Left hindlimb (tissue), 1 donor: ENCODE measurements at places on chromosomes 1 and 21.

GRCh38 chr1:175968486-175969172 is 225.2 kb upstream of the TNR start:
- no peak for DNase-seq

DNA sequence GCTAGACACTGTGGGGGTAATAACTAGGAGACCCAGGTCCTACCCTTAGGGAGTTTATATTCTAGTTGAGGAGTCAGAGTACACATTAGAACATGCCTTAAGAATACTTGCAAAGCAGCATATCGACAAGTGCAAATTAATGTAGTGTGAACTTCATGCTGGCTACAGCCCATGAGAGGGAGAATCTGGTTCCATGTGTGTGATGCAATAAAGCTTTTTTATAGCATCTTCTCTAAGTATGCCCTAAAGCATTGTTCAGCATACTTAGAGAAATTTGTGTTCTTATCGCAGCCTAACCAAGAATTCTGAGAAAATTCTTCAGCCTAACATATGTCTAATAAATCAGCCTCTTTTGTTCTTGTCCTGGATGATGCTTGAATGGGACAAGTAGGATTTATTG is 95.5 kb downstream of the SDCCAG8 start:
- no peak for DNase-seq

DNA sequence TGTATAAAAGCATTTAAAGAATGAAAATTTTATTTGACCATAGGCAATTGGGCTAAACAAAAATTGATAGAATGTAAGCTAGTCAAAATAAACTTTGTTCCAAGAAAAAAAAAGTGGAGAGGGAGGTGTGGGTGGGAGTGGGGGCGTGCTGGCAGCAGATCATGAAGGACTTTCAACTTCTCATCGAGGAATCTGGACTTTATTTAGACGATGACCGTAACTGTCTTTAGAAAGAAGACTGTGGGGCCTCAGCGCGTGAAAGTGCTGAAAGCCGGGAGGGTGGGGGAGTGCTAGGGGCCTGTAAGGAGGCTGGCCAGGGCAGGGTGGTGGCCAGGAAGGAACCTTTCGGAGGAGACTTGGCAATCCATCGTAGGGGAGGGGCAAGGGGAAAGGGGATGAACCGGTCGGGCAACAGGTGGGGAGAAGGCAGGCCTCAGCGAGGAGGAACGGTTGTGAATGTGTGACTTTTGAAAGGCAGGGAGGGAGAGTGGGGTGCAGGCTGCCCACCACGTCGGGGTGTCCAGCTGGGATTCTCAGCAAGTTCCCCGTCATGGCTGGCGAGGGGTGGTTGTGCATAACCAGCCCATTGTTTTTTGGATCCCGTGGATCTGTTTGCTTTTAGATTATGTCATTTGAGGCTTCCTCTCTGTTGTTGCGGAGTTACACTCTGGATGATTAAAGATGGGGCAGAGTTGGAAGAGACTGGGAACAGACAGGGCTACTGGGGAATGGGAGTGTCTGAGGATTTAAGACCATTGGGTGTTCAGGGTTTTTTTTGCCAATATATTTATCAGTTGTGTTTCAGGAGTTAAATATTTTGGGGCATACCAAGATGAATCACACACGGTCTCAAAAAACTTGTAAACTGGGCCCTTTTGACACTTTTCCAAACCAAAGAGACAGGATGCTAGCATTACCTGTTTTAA is 35.5 kb downstream of the HUNK start:
- no peak for DNase-seq

DNA sequence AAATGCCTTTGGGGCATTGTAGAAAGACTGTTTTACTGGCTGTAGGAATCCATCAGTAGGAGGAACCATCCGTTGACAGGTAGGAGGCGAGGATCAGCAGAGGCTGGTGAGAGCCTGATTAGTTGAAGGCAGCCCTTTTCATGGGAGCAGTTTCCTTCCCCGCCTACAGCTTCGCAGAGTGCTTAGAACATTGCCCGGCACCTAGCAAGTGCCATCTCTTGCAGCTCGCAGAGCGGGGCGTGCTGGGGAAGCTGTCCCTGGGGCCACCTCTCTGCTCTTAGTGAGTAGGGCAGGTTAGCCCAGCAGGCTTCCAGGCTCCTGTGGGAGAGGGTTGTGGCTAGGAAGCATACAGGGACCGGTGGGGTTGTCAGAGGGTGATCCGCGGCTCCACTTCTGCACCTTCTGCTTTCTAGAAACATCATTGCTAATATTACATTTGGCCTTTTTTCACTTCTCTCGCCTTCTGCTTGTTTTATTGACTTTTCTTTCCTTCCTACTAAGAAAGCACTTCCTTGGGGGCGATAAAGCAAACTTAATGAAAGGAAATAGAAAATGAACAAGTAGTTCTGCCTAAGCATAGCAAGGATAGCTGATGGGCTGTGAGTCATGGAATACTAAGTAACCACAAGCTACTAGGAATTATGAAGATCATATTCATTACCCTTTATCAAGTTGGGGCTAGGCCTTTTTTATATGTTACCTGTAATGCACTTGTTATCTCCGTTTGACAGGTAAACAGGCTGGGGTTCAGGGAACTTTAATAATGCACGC is 176.7 kb downstream of the GALNT2 start:
- no peak for DNase-seq

GRCh38 chr1:54409156-54410142 is 3.3 kb upstream of the SSBP3 start:
- DNase-seq, result no peak

- no peak for DNase-seq
These were observed 18.3 kb upstream of the EPB41 start for GRCh38 chr1:28895896-28896608.

DNA sequence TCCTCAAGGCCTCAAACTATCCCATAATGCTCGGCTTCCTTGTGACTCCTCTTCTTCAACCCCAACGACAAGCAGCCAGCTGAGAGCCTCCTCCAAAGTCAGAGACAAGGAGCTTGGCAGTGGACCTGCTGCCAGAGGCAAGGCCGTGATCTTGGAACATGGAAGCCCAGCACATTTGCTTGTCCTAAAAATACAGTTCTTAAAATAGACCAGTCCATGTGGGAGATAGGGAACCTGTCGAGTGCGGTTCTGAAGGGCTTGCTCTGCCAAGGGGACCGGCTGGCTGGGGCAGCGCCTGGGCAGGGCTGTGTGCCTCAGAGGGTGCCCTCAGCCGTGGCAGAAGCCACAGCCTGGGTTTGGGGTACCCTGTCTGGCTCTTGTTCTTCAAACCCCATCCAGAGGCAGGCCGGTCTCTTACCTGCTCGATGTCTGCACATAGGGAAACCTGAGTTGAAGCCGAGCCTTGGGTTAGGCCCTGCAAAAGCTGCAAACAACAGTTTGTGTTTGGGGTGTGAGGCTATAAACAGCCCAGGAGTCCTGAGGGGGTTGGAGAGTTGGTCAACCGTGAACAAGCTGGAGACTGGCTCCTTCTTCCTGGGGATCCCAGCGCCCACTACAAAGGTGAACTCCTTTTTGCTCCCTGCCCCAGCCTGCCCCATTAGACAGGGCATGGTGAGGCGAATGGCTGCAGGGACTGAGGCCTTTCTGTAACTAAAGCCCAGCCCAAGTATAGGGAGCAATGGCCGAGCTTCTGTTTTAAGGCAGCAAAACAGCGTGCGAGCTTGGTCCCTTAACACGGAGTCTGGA is 228.8 kb downstream of the CAMTA1 start:
- no peak for DNase-seq
